ENCODE measurements at places on chromosomes 1 and 21. TPM values are rescaled to one million over a fixed set of nuclear protein-coding genes. Genes with fewer than 3 reads are reported as not detected.

The RNASEL gene
- total RNA-seq, result 2.9 TPM

The SUMO3 gene
- total RNA-seq, result 118 TPM

The KRTAP6-2 gene
- total RNA-seq, result not detected

The PDZK1 gene
- total RNA-seq, result 90.2 TPM

The MDM4 gene
- total RNA-seq, result 56.5 TPM

The RXFP4 gene
- not detected for total RNA-seq

GRCh38 chr1:76802094-76802493, 65.2 kb upstream of the ST6GALNAC5 start:
- H3K4me1 ChIP-seq, result no peaks in the 10 kb centered on the region
- H3K27me3 ChIP-seq, result no peaks in the 10 kb centered on the region
- H3K27ac ChIP-seq, result no peak overlapping the region

DNA sequence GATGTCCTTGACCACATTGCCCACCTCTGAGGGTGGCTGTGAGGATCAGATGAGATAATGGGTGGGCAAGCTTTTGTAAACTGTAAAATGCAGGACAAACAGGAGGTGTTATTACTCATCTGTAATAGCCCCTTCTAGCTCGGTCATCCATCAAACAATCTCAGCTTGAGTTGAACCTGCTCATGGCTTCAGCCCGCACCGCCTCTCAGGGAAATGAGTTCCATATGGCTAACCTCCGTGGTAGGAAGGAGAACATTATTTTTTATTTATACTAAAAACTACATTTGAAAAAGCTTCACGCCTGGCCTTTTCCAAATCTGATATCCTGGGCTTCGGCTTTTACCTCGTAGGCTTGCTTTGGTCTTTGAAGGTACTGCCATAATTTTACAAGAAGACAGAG, 116.2 kb upstream of the USP24 start:
- no peaks in the 10 kb centered on the region for H3K4me1 ChIP-seq
- H3K27ac ChIP-seq, result no peak overlapping the region
- no peak for DNase-seq
- H3K36me3 ChIP-seq, result no peaks in the 10 kb centered on the region
- H3K27me3 ChIP-seq, result no peaks in the 10 kb centered on the region

- H3K4me1 ChIP-seq, result no peaks in the 10 kb centered on the region
- no peaks in the 10 kb centered on the region for H3K27me3 ChIP-seq
- no peak overlapping the region for H3K4me3 ChIP-seq
- no peak overlapping the region for H3K27ac ChIP-seq
- H3K36me3 ChIP-seq, result no peaks in the 10 kb centered on the region
- DNase-seq, result no peak
These were observed 168.7 kb downstream of the CAMTA1 start for GRCh38 chr1:6953907-6954364.

DNA sequence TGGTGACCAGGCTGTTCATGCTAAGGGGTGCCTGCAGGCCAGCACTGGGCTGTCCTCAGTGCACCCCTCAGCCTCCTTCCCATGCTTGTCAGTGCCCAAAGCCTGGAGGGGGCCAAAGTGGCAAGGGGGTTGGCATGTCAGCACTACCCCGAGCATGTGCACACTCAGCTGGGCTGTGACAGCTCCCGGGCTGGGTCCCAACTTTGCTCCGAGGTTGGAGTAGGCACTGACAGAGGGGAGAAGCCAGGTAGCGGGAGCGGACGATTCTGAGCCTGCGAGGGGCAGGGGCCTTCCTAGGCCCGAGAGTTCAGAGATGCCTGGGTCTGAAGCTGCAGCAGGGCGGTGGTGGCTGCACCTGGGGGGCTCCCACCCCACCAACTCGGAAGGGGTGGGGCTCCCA, 119.0 kb downstream of the MAST2 start:
- peaks cover 12% of the 10 kb centered on the region for H3K4me1 ChIP-seq
- H3K27me3 ChIP-seq, result no peaks in the 10 kb centered on the region
- no peak overlapping the region for H3K4me3 ChIP-seq
- no peak for DNase-seq

GRCh38 chr1:239537795-239538194, 151.4 kb downstream of the CHRM3 start:
- H3K27ac ChIP-seq, result no peak overlapping the region
- no peaks in the 10 kb centered on the region for H3K4me1 ChIP-seq
- no peaks in the 10 kb centered on the region for H3K36me3 ChIP-seq
- H3K27me3 ChIP-seq, result no peaks in the 10 kb centered on the region
- DNase-seq, result no peak

DNA sequence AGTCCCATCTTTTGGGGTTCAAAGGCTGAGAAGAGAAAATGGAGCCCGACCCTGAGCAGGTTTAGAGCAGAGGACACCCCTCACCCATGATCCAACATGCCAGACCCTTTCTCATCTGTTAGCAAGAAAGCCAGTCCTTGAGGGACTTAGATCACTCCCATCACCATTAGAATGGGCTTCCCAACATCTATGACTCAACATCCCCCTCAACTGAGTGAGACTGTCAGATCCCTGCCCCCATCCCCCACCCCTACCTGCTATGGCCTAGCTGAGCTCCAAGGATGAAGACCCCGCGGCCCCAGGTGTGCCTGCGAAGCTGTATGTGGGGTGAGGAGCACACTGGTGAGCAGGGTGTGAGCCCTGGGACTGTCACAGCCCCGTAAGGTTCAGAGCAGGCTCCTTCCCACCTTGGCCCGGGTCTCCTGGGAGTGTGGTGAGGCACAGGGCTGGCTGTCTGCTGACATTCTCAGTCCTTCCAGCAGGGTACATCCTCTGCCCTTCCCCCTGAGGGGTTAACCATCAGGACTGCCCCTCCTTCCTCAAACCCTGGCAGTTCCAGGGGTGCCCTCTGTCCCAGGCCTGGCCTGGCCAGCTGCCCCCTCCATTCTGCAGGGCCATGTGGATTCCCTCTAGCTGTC, 21.4 kb upstream of the BLACAT1 start:
- H3K27me3 ChIP-seq, result 0 out of 2 replicates have a peak, but pooled peaks cover 1% of the 10 kb centered on the region
- H3K27ac ChIP-seq, result no peak overlapping the region
- H3K4me1 ChIP-seq, result no peaks in the 10 kb centered on the region
- H3K4me3 ChIP-seq, result no peak overlapping the region

DNA sequence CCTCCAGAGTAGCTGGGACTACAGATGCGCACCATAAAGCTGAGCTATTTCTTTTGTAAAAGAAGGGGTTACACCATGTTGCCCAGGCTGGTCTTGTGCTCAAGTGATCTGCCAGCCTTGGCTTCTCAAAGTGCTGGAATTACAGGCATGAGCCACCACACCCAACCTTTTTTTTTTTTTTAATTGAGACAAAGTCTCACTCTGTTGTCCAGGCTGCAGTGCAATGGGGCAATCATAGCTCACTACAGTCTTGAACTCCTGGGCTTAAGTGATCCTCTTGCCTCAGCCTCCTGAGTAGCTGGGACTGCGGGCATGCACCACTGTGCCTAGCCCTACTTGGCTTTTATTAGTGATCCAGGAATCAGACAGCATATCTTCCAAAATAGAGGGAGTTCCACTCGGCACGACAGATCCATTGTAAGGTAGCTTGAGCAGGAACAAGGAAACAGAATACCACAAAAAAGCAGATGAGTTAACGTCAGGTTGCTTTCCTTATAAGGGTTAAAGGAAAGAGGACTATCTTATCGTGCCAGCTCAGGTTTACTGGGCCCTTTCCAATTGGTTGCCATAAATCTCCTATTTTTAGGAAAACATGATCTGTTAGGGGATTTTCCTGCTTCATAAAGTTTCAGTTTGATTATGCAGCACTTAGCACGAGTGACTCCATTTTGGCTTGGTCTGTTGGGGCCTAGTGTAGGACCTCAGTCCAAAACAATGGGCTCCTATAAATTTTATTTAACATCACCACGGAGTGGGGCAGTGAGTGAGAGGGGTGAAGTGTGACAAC, 45.2 kb downstream of the NENF start:
- H3K27ac ChIP-seq, result no peak overlapping the region
- no peak overlapping the region for H3K4me3 ChIP-seq
- no peaks in the 10 kb centered on the region for H3K36me3 ChIP-seq
